ENCODE measurements at places on chromosomes 4 and X.

DNA sequence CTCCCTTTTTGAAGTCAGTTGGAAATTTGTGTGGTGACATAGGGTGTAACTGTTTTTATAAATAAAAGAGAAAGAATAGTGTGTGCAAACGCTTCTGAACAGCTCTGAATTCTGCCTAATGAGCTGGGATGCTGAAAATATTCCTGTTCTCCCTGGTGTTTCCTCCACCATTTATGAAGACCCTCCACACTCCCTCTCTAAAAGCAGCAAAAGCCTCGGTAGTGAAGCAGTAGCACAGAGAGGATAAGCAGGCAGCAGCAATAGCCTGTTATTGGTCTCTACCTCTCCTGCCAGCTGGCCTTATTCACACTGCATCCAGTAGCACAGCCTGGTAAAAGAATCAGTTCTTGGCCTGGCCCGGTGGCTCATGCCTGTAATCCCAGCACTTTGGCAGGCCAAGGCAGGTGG lies 406.1 kb downstream of the IQCM start:
- no peak for ATAC-seq

GRCh38 chr4:81562093-81562492 lies 90.4 kb upstream of the RASGEF1B start:
- peak; percentile 97 for ATAC-seq

GRCh38 chr4:82519072-82519471 lies 42.7 kb downstream of the TMEM150C start:
- no peak for ATAC-seq

- ATAC-seq: no peak
These were observed 45.1 kb upstream of the SLC4A4 start for GRCh38 chr4:71293705-71294104.

- ATAC-seq: no peak
These were observed 1188.1 kb downstream of the PCDH7 start for GRCh38 chr4:31908261-31908660.

GRCh38 chr4:8189551-8190466 lies 9.3 kb upstream of the SH3TC1 start:
- ATAC-seq: no peak

DNA sequence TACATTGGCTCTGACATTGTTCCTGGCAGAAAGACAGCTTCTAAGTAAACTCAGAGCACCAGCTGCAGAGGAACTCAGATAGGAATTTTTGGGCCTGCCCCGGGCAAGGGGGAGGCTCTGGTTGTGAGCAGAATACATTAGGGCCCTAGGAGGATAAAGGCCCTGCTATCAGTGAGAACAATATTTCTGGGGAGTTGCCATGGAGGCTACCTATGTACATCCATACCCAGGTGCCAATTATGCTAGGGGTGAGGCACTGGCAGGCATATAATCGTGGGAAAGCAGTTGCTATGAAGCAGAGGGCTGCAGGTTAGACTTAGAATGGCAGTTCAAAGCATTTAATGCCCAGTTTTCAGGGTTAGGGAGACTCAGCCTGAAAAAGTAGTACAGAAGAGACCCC lies 273.5 kb upstream of the EDA2R start:
- ATAC-seq: no peak

DNA sequence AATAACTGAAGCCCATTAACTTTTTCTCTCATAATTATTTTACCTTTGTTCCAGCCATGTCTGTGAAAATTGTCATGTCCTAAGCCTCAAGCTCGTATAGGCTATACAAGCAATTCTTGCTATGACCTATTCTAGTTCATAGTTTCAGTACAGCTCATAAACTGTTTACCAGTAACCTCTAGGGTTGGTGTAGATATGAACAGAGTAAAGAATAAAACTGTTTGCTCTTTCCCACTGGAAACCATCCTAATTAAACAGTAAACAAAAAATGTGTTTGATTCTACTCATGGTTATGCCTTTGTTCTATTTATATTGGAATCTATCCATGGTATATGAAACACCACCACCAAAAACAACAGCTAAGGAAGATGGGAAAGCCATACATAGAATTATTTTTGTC lies 1444.0 kb upstream of the PCDH7 start:
- ATAC-seq: no peak

GRCh38 chr4:8038719-8039251 lies 99.1 kb upstream of the AFAP1 start:
- no peak for ATAC-seq

DNA sequence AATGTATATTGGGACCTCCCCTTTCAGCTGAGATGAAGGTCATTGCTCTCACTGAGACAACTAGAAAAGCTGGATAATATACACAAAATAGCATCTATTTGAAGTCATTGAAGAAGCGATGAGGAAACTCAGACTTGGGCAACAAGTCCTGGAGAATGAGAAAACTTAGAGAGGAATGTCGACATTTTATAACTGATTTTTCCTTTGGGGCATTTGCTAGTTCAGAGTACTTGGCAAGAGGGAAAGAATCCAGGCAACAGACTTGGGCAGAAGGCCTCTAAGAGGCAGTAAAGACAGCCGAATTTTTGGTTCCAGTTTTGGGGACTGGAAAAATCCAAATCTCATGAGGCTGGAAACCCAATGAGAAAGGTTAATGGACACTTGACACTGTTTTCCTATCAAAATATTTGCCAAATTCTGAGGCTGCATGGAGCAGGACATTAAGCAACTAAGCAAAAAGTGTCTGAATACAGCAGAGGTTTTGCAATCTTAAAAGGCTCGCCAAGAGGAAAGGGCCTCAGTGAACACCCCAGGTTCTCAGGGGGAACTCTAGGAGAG lies 21.0 kb upstream of the ANXA5 start:
- no peak for ATAC-seq

DNA sequence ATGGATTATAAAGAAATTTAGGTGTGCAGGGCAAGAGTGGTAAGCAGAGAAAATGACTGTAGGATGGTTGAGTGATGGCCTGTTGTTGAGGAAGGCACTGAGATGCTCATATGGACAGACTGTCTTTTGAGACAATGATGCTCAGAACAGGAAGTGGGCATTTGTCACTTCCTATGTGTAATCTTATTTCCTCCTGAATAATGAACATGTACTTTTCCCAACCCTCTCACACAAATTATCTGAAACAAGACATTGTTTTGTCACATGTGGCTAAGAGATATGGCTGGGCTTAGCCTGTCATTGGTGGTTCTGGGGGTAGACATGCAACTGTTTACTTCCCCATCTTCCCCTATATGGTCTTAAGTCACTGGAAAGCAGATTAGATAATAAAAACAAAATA lies 240.5 kb downstream of the CFAP47 start:
- ATAC-seq: no peak

DNA sequence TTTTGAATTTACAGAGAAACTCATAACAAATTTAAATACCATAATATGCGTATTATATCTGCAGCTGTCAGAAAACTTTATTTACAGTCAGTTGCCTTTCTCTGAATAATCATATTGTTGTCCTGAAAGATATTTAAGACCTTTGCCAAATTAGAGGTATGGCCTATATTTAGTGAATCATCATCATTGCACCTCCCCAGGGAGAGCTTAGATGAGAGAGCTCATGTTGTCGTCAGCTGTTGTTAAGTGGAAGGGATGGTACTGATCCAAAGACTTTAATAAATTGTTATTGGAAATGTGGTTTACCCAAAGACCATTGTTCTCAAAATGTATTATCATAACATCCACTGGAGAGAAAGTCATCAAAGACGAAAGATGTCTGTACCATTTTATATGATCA lies 128.6 kb downstream of the HTR2C start:
- ATAC-seq: no peak

- ATAC-seq: no peak
These were observed 1.0 kb upstream of the PDGFRA start for GRCh38 chr4:54228056-54228527.

- ATAC-seq: no peak
These were observed 19.4 kb upstream of the AGA start for GRCh38 chr4:177461606-177462005.

DNA sequence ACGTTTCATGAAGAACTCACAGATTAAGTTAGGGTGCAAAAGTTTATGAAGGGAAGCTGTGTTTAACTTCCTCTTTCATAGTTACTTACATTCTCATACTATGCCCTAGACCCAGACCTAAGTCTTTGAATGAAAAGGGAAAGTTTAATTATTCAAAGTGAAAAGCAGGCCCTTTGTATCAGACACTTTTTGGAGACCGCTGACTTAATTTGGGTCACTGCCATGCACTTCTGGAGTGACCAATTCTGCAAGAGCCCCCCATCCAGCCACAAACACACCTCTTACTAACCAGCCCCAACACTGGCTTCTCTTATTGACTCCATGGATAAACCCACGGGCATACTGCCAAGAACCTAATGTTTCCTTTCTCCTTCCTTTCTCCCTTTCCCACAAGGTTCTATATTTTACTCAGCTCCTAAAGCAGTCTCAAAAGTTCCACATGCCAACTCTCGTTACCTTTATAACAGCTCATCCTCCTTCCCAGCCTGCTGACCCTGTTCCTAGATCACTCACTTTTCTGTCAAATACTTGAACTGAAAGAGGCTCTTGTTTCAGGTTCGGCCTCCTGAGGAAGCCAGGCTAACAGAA lies 34.5 kb downstream of the ABCE1 start:
- ATAC-seq: peak; percentile 92
